ENCODE measurements at places on chromosomes 1 and 21.

- DNase-seq, result no peak
Observed at GRCh38 chr1:48236716-48237470, 14.4 kb downstream of the SLC5A9 start.

DNA sequence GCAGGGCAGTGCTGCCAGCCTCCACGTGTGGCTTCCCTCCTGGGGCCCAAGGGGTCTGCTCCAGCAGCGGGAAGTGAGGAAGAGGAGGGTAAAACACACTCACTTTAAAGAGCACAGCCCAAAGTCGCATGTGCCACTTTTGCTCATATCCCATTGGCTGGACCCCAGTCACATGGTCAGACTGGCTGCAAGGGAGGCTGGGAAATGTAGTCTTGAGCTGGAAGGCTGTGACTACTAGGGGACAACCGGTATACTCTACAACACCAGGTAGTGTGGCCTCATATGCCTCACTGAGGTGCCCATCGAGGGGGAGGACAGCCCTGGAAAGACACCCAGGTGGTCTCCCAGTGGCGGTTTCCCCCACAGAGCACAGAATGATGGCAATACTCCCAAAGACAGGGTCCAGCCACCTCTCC is 45.2 kb downstream of the CAMK2N1 start:
- DNase-seq, result no peak

- no peak for DNase-seq
Observed at GRCh38 chr21:29018540-29018939, 609 bp downstream of the RWDD2B start.

GRCh38 chr1:204080163-204080903 is 7.4 kb downstream of the SOX13 start:
- no peak for DNase-seq

GRCh38 chr1:198449727-198450433 is 90.6 kb downstream of the ATP6V1G3 start:
- no peak for DNase-seq

DNA sequence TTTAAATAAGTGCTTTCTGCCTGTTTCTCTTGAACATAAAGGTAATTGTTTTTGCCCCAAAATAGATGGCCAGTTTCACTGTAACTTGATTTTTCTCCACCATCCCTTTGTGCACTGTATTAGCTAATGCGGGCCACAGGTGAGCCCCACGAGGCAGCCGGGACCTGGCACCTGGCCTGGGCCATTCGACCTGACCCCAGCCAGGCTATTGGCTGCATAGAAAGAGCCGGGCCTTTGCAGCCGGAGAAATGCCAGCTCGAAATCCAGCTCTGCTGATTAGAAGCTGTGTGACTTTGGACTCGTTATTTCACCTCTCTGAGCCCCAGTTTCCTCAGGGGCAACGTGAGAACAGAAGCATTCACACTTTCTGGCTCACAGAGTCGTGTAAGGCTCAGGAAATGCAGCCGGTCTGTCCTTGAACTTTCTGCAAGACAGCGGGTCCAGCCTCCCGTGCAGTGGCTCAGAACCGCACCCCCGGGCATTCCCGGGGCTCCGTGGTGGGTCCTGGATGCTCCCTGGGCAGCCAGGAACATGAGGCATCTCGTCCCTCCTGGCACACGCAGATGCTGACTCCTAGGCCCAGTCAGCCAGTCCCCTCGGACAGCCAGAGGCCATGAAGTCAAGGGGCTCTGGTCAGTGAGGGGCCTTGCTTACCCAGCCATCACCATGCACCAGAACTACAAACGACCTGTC is 37.4 kb upstream of the ACTRT2 start:
- DNase-seq, result no peak

GRCh38 chr1:87295445-87296110 is 33.1 kb upstream of the LMO4 start:
- no peak for DNase-seq

DNA sequence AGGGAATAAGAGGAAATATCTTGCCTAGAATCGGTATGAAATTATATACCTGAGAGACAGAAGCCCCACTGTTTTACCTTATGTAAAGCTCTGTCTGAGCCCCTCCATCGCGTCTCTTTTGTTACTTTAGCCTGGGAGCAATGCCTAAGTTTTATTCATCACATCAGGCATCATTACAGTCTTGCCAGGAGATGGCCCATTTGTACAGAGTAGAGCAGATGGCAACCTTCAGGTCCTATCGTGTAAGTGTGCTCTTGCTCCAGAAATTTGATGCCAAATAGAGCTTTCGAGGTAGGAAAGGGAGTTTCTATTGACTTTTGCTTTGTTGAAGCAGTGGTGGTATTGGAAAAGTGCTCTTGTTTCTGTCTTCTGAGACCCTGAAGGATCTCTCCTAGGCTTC is 24.9 kb downstream of the CFAP126 start:
- no peak for DNase-seq

- no peak for DNase-seq
Observed at GRCh38 chr21:45467221-45467779, 62.3 kb downstream of the COL18A1 start.

- DNase-seq, result no peak
Observed at GRCh38 chr1:164753521-164754077, 194.6 kb downstream of the PBX1 start.

GRCh38 chr1:210201681-210202080 is 30.9 kb upstream of the SERTAD4 start:
- no peak for DNase-seq

GRCh38 chr1:50218344-50219120 is 109.8 kb downstream of the ELAVL4 start:
- no peak for DNase-seq

- DNase-seq, result no peak
Observed at GRCh38 chr1:119409731-119410130, 5.2 kb upstream of the HSD3B2 start.

DNA sequence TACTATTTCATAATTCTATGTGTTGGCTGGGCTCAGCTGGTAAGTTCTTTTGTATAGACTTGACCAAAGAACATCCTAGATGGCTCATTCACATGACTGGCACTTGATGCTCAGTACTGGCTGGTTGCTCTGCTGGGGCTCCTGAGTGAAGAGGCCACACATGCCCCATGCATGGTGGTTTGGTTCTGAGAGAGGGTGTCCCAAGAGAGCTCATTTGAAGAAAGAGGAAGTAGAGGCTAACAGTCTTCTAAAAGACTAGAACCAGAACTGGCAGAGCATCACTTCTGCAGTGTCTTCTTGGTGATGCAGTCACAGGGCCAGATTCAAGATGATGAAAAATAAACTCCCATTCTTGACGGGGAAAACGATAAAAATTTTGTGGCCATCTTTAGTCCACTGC is 5.2 kb upstream of the BACH1 start:
- no peak for DNase-seq

GRCh38 chr1:160768295-160768657 is 27.7 kb upstream of the LY9 start:
- peak; percentile 61 for DNase-seq

DNA sequence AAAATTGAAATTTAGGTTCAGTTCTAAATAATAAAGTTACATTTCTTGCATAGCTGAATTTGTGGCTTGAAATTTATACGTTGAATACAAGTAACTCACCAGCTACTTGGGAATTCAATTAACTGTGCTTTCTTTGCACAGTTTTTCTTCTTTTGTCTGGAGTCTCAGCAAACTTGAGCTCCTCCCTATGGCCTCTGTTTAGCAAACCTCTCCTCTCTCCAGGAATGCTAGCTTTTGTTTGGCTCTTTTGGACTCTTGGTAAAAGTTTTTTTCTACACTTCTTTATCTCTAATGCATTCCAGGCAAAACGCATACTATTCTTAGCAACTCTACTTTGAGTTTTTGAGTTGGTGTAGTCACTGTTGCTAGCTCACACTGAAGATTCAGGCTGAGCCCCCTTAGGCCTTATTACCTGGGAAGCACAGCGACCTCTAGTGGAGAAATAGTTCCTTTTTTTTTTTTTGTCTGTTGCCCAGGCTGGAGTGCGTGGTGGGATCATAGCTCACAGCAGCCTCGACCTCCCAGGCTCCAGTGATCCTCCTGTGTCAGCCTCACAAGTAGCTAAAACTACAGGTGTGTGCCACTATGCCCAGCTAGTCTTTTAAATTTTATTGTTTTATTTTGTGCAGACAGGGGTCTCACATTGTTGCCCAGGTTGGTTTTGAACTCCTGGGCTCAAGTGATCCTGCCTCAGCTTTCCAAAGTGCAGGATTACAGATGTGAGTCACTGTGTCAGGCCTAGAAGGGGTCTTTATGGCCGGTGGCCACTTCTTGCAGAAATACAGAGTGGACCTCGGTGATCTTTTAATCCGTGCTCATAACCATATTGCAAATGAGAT is 61.7 kb downstream of the CASQ2 start:
- no peak for DNase-seq

DNA sequence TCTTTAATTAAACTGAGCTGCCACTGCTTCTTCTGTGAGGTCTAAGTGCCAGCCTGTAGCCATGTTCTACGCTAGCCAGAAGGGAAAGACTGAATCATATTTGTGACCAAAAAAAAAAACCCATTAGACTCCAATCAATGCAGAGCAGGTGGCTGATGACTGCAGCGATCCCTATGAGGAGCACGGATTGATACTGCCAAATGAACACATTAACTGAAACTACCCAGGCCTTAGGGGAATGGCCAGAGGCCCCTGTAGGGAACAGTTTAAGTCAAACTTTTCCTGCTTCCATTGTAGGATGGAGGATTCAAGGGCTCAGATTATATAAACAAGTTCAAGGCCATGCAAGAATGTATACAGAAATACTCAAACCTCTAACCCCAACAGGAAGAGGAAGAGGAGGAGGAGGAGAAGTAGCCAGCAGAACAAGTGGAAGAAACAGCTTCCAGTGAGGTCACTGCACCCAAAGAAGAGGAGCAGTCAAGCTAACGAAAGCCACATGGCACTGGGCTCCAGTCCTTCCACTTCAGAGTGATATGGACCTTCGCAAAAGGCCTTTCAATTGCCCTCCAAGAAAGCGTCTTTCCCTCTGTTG is 328.3 kb downstream of the SMYD3 start:
- DNase-seq, result no peak

- DNase-seq, result no peak
Observed at GRCh38 chr1:111603979-111604378, 15.6 kb upstream of the RAP1A start.

DNA sequence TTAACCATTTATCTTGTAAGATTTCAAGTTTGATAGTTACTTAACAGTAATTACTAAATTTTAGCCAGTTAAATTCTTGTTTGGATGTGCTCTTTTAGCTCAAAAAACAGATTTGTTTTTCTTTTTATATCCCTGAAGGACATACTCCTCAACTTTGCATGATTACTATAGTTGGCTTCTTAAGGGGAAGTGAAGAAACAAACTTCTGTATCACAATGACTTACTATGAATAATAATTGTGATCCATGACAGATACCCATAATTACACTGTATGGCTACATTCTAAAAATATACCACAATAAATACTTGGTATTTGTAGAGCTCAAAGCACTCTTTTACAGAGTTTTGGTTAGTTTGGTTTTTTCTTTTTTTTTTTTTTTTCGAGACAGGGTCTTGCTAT is 55.8 kb downstream of the IARS2 start:
- DNase-seq, result no peak

DNA sequence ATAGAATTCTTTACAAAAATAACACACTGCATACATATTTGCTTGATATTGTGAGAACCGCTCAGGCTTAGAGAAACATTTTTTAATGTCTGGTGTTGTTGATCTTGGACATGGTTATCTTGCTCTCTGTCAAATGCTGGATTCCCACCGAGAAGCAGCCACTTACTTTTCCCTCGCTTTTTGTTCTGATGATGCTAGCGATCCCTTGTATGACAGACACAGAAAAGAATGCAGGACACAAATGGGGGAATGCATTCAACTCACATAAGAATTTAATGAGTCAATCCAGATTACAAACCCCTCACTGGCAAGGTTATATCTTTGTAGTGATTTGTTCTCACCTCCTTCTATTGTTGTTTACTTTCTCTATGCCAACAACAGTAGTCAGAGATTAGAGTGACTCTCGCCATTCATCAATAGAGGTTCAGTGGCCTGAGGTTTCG is 76.8 kb upstream of the AKT3 start:
- DNase-seq, result no peak

GRCh38 chr1:184910691-184911091 is 63.6 kb downstream of the NIBAN1 start:
- no peak for DNase-seq

DNA sequence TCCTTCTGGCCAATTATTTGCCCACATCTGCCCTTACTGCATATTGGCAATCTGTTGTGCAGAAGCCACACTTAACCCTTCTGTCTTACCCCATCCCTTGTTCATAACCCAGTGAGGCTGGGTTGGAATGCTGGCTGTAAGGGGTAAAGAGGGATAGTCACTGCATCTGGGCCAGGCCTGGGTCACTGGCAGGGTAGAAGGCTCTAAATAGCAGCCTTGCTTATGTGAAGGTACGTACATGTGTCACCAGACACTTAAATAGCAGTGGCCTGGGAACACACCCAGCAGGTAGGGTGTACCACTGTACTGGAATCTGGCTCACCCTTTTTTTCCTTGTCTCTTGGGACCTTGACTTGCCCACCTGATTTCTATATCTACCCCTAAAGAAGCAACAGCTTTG is 9.9 kb upstream of the TARS2 start:
- no peak for DNase-seq

Measured in activated CD4-positive, alpha-beta T cell treated with anti-CD3 and anti-CD28 coated beads, Interleukin-2, amount 50 U/mL, for 24 hours (primary cell).